ENCODE measurements at places on chromosomes 5 and 9.

GRCh38 chr9:19085295-19085694 is 17.4 kb downstream of the HAUS6 start:
- no peak for DNase-seq

DNA sequence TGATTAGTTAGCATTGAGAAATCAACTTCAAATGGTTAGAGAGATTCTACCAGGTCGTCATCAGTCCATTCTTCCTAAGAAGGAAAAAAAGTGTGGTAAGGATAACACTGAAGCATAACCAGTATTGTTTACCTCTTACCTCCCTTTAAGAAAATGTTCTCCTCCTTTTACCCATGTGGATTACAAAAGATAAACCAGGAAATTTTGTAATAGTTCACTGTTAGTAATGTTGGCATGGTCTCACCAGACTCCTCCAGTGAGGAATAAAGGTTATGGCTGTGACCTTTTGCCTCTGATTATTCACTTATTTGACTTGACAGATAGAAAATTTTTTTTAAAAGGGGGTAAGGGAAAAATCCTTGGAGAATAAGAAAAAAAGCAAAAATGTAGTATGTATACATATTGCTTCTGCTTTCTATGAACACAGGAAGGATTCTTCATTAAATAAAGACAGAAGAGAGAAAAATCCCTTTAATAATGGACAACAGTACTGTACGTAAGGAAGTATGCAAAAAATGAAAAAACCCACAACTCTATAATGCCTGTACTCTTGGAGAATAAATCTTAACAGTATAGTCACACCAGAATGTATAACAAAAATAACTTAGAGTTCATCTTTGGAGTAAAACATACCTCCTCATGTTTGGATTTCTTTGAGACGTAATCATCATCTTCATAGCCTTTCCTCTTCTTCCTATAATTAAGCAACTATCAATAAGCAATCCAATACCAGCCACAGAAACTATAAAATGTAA is 18.1 kb downstream of the CCNH start:
- no peak for DNase-seq

GRCh38 chr5:1499851-1500250 is 23.9 kb downstream of the LPCAT1 start:
- DNase-seq, result no peak

DNA sequence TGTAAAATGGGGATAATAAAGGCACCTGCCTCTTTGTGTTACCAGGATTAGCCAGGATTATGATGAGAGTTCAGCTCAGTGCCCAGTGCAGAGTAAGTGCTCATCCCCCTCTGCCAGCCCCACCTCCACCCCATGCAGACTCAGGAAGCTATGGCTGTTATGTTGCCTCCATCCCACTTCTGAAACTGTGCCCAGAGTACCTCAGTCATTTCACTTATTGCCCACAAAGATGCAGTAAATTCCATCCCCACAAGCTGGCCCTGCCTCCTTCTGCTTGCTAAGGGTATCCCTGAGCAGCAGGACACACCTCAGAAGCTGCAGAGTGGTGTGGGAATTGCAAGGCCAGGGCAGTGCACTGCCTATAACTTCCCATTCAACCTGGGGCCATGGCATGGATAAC is 415.1 kb downstream of the SPOCK1 start:
- DNase-seq, result no peak

- no peak for DNase-seq
Measured at GRCh38 chr5:155068616-155069100, 55.1 kb downstream of the KIF4B start.

GRCh38 chr9:133144904-133145851 is 18.5 kb downstream of the GBGT1 start:
- DNase-seq, result no peak

GRCh38 chr5:174816858-174817257 is 92.5 kb downstream of the MSX2 start:
- no peak for DNase-seq

GRCh38 chr9:92745331-92745730 is 19.3 kb downstream of the BICD2 start:
- DNase-seq, result no peak

- no peak for DNase-seq
Measured at GRCh38 chr5:132765311-132766019, 11.6 kb downstream of the SEPTIN8 start.

GRCh38 chr9:4416467-4416866 is 73.8 kb upstream of the SLC1A1 start:
- DNase-seq, result no peak

DNA sequence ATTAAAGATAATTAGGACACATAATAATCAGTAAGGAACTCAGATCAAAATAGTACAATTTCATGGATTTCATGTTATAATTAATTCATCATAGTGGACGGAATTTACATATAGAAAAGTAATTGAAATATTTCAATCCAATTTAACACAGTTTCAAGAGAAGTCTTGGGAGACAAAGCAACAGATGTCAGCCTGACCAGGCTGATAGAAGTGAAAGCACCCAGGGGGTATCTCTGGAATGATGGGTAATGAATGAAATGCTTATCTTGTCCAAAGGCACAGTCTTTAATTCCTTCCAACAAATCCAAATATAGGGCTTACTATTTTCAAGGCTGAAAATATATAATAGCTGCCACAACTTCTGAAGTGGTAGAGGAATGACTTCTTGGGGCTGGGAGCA is 629.3 kb upstream of the RGMB start:
- no peak for DNase-seq

DNA sequence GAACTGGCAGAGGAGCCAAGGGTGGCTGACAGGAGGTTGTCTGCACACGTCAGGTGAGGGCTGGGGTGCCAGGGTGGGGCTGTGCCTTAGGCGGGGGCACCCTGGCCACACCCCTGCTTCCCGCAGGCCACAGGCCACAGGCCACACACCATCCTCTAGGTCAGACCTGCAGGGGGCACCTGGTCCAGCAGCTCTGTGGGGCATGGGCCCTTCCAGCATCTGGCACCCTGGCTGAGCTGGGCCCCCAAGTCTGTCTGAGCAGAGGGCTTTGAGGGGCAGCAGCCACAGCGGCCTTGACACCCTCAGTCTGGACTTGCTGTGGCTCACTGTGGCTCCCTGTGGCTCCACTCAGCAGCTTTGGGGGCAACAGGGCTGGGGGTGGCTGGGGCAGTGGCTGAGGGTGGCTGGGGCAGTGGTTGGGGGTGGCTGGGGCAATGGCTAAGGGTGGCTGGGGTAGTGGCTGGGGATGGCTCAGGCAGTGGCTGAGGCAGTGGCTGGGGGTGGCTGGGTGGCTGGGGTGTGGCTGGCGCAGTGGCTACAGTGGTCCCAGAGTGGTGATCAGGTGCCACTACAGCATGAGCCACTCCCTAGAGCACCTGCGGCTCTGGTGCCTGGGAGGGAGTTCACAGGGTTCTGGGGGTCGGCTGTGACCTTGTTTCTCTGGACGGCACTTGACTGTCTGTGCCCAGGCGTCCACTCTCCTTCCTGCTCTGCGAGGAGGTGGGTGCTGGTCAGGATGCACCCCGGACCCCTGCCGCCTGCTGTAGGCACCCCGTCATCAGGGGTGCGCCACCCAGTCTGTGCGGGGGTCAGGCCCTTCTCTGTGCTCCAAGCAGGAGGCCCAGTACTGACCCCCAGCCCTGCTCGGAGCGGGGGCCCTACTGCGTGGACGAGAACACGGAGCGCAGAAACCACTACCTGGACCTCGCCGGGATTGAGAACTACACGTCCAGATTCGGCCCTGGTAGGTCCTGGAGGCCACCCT is 27.1 kb downstream of the NKD2 start:
- no peak for DNase-seq

DNA sequence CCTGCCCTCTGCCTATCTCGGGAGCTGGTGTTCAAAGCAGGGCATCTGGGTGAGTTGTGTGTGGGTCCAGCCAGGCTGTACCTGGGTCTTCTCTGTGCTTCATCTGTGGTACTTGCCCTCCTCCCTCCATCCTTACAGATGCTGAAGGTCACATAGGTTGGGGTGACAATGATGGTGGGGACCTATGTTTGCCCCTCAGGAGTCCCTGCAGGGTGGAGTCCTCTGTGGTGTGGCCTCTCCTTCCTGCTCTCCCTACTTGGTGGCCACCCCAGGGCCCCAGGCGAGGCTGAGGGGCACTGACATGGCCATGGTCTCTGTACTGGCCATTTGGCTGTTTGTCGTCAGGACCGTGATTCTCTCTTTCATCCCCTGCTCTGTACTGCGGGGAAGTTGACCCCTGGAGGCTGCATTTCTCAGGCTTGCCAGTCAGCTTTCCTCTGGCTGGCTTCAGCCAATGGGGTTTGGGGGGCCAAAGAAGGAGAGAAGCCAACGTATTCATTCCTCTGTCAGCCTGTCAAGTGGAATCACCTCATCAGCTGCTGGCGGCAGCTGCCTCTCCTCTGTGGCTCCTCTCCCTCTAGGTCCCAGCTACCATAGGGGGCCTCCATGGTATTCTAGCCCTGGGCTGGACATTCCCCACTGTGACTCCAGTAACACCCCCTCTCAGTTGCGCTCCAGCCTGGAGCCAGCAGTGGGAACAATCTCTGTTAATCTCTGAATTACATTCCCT is 4.6 kb downstream of the DCANP1 start:
- DNase-seq, result no peak

DNA sequence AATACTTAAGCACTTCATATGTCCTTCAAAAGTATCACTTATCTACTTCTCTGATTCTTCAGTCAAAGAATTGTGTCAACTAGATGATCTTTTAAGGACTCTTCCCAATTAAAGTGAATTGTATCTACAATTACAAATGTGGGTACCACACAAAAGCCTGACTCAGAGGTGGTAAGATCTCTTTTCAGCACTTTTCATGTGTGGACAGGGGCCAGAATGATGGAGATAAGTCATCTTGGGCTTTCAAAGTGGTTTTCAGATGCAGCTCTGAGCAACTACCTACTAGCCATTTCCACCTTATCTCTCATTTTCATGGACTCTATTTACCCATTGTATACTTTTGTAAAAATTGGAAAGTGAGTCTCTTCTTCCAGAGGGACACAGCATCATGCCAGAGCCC is 8.4 kb downstream of the COX7C start:
- no peak for DNase-seq

DNA sequence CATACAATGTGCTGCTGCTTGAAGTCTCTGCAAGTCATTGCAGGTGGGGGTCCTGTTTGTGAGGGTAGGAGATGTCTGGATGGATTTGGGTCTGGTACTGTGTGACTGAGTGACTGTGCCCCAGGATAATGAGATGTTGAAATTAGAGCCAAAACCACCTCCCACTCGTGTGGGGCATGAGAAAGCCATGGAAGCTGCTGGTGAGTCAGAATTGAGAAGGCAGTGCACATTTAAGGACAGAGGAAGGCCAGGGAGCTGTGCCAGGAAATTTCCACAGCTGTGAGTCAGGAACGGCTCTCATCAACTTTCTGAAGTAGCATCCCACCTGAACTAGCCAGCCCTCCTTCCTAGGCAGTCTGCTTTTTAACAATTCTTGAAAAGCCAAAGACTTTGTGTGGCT is 229.8 kb downstream of the DRD1 start:
- peak; percentile 8 for DNase-seq

GRCh38 chr5:140382866-140383265 is 18.8 kb upstream of the ANKHD1 start:
- DNase-seq, result no peak

- no peak for DNase-seq
Measured at GRCh38 chr5:40171971-40172370, 507.7 kb upstream of the PTGER4 start.

- no peak for DNase-seq
Measured at GRCh38 chr9:113651896-113652295, 188.4 kb downstream of the RGS3 start.

DNA sequence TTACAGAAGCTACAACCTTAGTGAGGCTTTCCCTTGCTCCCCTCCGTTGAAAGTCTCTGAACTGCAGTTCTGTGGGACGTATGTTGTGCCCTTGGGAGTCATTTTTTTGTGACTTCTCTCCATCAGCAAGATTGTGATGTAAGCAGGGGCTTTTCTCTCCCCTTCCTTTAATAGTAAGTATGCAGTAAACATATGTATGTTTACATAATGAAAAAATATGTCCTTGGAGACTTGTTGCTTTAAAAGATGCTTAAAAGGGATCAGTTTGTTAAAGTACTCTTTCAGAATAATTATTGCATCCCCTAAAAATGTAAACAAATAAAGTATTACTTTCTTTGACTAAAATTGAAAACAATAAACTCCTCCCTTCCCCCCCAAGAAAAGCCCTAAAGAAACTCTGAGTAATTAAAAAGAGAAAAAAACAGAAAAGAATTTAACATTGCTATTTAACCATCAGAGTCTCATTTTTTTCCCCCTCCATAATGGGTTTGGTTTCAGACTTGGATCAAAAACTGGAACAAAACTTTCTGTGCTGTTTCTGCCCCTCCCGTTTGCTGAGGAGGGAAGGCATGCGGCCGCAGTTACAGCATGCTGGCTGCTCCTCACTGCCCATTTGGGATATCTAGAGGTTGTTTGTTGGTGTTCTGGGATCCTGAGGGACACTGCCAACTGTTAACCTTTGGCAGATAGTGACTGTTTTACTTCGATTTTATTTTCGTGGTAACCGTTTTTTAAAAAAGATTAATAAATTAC is 40.2 kb downstream of the TRIO start:
- DNase-seq, result no peak

GRCh38 chr5:98772415-98773213 is 849 bp upstream of the RGMB start:
- peak; percentile 74 for DNase-seq

DNA sequence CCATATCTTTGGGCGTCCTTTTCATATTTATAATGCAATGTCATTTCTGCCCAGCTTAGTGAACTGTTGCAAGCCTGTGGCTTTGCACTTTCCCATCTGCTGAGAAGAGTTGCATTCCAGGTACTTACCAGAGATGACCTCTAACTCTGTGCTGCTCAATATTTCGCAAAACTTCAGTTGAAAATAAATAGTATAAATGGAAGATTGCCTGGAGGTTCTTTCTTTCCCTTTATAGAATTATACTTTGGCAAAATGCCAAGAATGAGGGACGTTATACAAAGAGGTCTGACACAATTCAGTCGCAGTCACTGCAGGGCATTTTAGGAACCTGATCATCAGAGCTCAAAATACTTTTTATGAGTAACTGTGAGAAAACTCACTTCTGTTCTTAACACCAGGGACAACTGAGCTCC is 18.9 kb upstream of the VLDLR start:
- DNase-seq, result no peak

- DNase-seq, result no peak
Measured at GRCh38 chr9:72200452-72200851, 51.2 kb downstream of the GDA start.

DNA sequence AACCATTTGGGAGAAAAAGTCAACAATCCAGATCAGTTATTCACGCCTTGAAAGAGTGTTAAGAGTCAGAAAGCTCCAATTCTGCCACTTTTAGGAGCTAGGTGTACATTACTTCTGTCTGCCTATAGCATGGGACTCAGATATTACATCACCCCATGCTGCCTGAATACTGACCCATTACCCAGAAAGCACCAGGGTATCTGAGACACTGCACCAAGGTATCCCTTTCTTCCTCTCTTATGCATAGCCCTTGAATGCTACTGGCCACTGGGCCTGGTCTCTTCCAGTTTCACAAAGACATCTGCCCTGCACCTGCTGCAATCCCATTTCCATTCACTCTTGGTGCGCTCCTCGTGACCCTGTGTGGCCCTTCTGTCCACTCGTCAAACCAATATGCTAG is 2.6 kb downstream of the STRBP start:
- no peak for DNase-seq

GRCh38 chr9:13778631-13779030 is 499.1 kb upstream of the MPDZ start:
- DNase-seq, result no peak
